ENCODE measurements at places on chromosomes 3 and 15.

- H3K36me3 ChIP-seq = no peaks in the 10 kb centered on the region
- H3K4me3 ChIP-seq = no peak overlapping the region
- H3K27ac ChIP-seq = no peak overlapping the region
- DNase-seq = no peak
- H3K27me3 ChIP-seq = no peaks in the 10 kb centered on the region
Observed at GRCh38 chr3:12990306-12990705, 82.9 kb downstream of the IQSEC1 start.

DNA sequence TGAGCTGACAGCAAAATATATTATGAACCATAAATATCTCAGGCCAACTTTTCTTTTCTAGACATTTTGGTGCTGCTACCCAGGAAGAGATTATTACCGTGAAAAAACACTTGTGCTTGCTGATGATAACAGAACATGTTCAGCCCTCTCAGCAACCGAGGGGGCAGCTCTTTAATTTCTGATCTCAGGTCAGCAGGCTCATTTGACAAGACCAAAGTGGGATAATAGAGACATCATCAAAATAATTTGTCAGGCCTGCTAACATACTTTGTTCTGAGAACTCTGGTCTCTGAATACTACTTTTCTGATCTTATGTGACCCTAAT is 645.9 kb upstream of the KCNMB2 start:
- no peak overlapping the region for H3K27ac ChIP-seq
- no peak for DNase-seq
- H3K4me3 ChIP-seq = no peak overlapping the region
- peaks cover 6% of the 10 kb centered on the region for H3K4me1 ChIP-seq

GRCh38 chr3:78689378-78689777 is 1078.4 kb downstream of the ROBO1 start:
- no peak overlapping the region for H3K4me3 ChIP-seq
- peaks cover 10% of the 10 kb centered on the region for H3K36me3 ChIP-seq
- H3K27me3 ChIP-seq = no peaks in the 10 kb centered on the region
- no peak overlapping the region for H3K27ac ChIP-seq
- no peak for DNase-seq

DNA sequence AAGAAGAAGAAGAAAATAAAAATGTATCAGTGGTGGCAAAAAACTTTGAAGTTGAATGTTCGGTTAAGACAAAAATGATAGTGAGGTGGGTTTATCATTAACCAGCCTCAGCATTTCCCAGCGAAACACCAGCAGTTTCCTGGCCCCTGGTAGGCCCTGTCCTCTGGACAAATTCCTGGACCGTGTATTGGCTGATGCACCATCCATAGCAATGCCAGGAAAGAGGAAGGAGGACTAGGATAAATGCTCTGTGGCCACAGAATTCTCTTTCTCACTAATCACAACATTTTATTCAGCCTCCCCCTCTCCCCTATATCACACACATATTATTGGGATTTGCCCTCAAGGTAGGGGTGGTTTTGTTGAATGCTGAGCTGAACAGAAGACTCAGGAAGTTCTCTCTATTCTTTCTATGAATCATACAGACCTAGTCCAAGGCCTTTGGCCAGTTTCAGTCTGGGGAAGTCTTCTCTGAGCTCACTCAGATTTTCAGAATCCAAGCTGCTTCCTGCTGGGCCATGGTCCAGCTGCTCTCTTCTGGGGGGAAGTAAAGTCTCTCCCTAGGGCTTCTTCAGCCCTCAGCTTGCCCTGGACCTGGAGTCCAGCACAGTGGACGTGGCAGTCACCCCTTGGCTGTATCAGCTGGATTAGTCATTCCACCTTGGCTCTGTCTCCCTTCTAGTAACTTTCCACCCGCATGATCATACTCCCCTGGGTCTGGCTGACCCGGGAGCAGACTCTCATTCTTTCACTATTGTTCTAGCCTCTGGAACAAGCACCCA is 27.6 kb downstream of the SLC28A1 start:
- peaks cover 40% of the 10 kb centered on the region for H3K4me1 ChIP-seq
- H3K27ac ChIP-seq = peak overlapping the region; percentile 86
- H3K36me3 ChIP-seq = no peaks in the 10 kb centered on the region
- DNase-seq = peak; percentile 97

GRCh38 chr3:58161435-58162398 is 49.1 kb downstream of the DNASE1L3 start:
- H3K27ac ChIP-seq = peak overlapping the region; percentile 91
- peaks cover 84% of the 10 kb centered on the region for H3K36me3 ChIP-seq
- peak; percentile 99 for DNase-seq
- H3K4me1 ChIP-seq = peaks cover 27% of the 10 kb centered on the region
- no peaks in the 10 kb centered on the region for H3K27me3 ChIP-seq
- H3K4me3 ChIP-seq = peak overlapping the region; percentile 13

- DNase-seq = peak; percentile 37
- H3K27me3 ChIP-seq = no peaks in the 10 kb centered on the region
- H3K27ac ChIP-seq = peak within 1 kb of the TSS; percentile 74
- no peaks in the 10 kb centered on the region for H3K36me3 ChIP-seq
- H3K4me1 ChIP-seq = peaks cover 36% of the 10 kb centered on the region
- H3K4me3 ChIP-seq = peak within 1 kb of the TSS; percentile 90
Observed at GRCh38 chr3:127822041-127822681, at the start of gene MGLL. TSS of gene MGLL (minus strand) at chr3:127822515. CDS start at chr3:127822318, 197 bp downstream.

Data from MCF 10A (cell line).